Mesangial cell (primary cell): ENCODE measurements at places on chromosomes 5 and 9. TPM values are rescaled to one million over a fixed set of nuclear protein-coding genes. Genes with fewer than 3 reads are reported as not detected.

SPINK9 gene
- not detected in 2 replicates for total RNA-seq

MEIKIN gene
- total RNA-seq, result not detected in 2 replicates

CCDC152 gene
- total RNA-seq, result 0.25 and 0.49 TPM in 2 replicates

ARHGAP26 gene
- total RNA-seq, result 2.4 and 3.4 TPM in 2 replicates

CARTPT gene
- not detected in 2 replicates for total RNA-seq

NUTM2F gene
- not detected in 2 replicates for total RNA-seq

PRLR gene
- under 0.01 and 0.51 TPM in 2 replicates for total RNA-seq

PKN3 gene
- total RNA-seq, result 7.6 and 23.8 TPM in 2 replicates

RGS14 gene
- 12.2 and 24.7 TPM in 2 replicates for total RNA-seq

CORO2A gene
- total RNA-seq, result 2.7 and 3.1 TPM in 2 replicates

GTF2H2C gene
- total RNA-seq, result 9.9 and 25.7 TPM in 2 replicates

GGTA1 gene
- not detected in 2 replicates for total RNA-seq

PDLIM4 gene
- 171 and 182 TPM in 2 replicates for total RNA-seq

PFN3 gene
- not detected in 2 replicates for total RNA-seq

AK8 gene
- total RNA-seq, result 0.49 and 2.4 TPM in 2 replicates

PIP5KL1 gene
- total RNA-seq, result 2.5 and 4.2 TPM in 2 replicates

PNPLA7 gene
- total RNA-seq, result 0.16 and 2.3 TPM in 2 replicates

FAM81B gene
- not detected in 2 replicates for total RNA-seq

TAF1L gene
- not detected in 2 replicates for total RNA-seq

PHYHD1 gene
- total RNA-seq, result 6.0 and 24.7 TPM in 2 replicates

SYK gene
- 6.5 and 7.5 TPM in 2 replicates for total RNA-seq

SPEF2 gene
- total RNA-seq, result 1.1 and 1.3 TPM in 2 replicates

FYB1 gene
- 0.13 TPM in 1 of 2 replicates, not detected in the other for total RNA-seq

IL13 gene
- not detected in 2 replicates for total RNA-seq

GABRA1 gene
- total RNA-seq, result not detected in 2 replicates

BARX1 gene
- not detected in 2 replicates for total RNA-seq

RABEPK gene
- total RNA-seq, result 25.7 and 29.2 TPM in 2 replicates

DMRT2 gene
- 0.25 and 0.65 TPM in 2 replicates for total RNA-seq

GPR150 gene
- total RNA-seq, result under 0.01 and 0.51 TPM in 2 replicates

EQTN gene
- total RNA-seq, result not detected in 2 replicates

GLDC gene
- total RNA-seq, result 14.2 and 20.8 TPM in 2 replicates

PTGER4 gene
- total RNA-seq, result 20.7 and 77.4 TPM in 2 replicates
